T-helper 17 cell (primary cell): ENCODE measurements at places on chromosomes 3 and 15. TPM values are rescaled to one million over a fixed set of nuclear protein-coding genes. Genes with fewer than 3 reads are reported as not detected.

Gene DET1
- 3.6 TPM for total RNA-seq

Gene CNTN4
- total RNA-seq, result not detected

Gene ATP10A
- 28.6 TPM for total RNA-seq

Gene ISL2
- total RNA-seq, result not detected

Gene RGMA
- total RNA-seq, result not detected

Gene ISLR2
- total RNA-seq, result not detected

Gene SLC27A2
- 0.42 TPM for total RNA-seq

Gene SERPINI2
- total RNA-seq, result not detected

Gene GALNT15
- 0.42 TPM for total RNA-seq

Gene SNTN
- not detected for total RNA-seq

Gene GUCA1C
- total RNA-seq, result not detected

Gene TNFAIP8L3
- not detected for total RNA-seq

Gene PIGZ
- total RNA-seq, result 0.89 TPM

Gene CDCP1
- total RNA-seq, result 0.31 TPM

Gene SEMA5B
- not detected for total RNA-seq

Gene EPHA3
- not detected for total RNA-seq

Gene GPR27
- 1.0 TPM for total RNA-seq

Gene MYEF2
- 21.7 TPM for total RNA-seq

Gene RETNLB
- not detected for total RNA-seq

Gene FHIT
- 28.6 TPM for total RNA-seq

Gene SERINC4
- total RNA-seq, result 0.32 TPM

Gene C15orf62
- total RNA-seq, result 1.2 TPM

Gene LDHAL6B
- not detected for total RNA-seq

Gene BLM
- total RNA-seq, result 7.8 TPM

Gene TCAIM
- 9.4 TPM for total RNA-seq

Gene CPLX3
- 0.20 TPM for total RNA-seq
